ENCODE measurements at places on chromosomes 11 and 22.

DNA sequence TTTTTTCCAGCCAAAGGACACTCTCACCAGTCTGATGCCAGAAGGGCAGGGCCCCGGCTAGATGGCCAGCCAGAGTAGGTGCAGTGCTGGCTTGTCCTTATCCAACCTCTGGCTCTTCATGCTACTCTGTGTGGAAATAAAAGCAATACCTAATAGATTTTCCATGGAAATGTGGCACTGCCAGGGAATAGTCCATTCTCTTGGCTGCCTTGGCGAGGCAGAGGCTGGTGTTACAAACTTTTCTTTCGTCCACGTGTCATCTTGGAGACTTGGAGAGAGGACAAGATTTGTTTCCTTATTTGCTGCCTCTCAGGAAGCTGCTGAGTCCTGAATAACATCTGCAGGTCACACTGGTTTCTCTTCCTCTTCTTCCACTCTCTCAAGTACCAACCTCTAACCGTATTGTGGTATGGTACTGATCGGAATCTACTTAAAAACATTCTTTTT is 17.2 kb upstream of the C1QTNF4 start:
- no peak for DNase-seq

DNA sequence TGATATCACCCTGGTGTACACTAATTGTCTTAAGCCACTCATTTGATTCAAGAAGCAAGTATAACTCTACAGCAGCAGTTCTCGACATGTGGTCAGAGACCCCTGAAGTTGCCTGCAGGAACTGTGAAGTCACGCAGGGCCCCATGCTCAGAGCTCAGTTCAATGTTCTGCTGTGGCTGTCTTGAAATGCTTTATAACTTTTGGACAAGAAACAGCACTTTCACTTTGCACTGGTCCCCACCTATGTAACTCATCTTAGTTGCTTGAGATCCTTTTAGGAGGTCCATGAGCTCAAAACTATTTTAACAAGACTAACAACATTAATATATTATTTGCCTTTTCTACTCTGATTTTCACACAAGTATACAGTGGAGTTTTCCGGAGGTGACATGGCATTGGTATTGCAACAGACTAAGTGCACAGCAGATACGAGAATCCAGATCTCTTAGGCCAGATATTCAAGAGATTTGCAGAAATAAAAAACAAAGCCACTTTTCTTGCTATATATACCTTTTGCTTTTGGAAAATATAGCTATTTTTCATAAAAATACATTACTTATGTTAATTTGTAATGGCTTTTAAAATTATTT is 64.8 kb downstream of the PRR5L start:
- no peak for DNase-seq

GRCh38 chr22:48975886-48976285 is 851.8 kb downstream of the BRD1 start:
- no peak for DNase-seq

- DNase-seq, result peak; percentile 73
These were observed 5.2 kb downstream of the FXYD2 start for GRCh38 chr11:117819096-117820040.

DNA sequence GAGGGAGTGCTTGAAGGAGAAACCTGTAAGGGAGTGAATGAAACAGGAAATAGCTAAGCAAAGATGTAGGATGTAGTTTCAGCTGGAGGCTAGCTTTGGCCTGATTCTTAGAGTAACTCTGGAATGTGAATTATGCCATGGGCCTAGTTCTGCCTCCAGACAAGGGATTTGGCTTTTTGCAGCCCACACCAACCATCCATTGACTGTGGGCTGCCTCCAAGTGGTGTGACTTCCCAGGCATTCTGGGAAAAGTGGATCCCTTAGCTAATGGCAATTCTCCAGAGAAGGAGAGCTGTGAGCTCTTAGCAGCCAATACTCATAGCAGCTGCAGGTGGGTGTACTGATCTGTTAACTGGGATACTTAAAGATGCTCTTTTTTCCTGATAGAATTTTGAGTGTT is 2.0 kb upstream of the OR9I1 start:
- no peak for DNase-seq
